ENCODE measurements at places on chromosomes 5 and 9. TPM values are rescaled to one million over a fixed set of nuclear protein-coding genes. Genes with fewer than 3 reads are reported as not detected.
A peak's percentile ranks its signal among the peaks of the same experiment; 100 is the strongest.

- peak; percentile 48 for DNase-seq
Observed at GRCh38 chr5:43117092-43117491, 3.6 kb upstream of the ZNF131 start.

The NFIB gene
- total RNA-seq = 40.9 TPM

DNA sequence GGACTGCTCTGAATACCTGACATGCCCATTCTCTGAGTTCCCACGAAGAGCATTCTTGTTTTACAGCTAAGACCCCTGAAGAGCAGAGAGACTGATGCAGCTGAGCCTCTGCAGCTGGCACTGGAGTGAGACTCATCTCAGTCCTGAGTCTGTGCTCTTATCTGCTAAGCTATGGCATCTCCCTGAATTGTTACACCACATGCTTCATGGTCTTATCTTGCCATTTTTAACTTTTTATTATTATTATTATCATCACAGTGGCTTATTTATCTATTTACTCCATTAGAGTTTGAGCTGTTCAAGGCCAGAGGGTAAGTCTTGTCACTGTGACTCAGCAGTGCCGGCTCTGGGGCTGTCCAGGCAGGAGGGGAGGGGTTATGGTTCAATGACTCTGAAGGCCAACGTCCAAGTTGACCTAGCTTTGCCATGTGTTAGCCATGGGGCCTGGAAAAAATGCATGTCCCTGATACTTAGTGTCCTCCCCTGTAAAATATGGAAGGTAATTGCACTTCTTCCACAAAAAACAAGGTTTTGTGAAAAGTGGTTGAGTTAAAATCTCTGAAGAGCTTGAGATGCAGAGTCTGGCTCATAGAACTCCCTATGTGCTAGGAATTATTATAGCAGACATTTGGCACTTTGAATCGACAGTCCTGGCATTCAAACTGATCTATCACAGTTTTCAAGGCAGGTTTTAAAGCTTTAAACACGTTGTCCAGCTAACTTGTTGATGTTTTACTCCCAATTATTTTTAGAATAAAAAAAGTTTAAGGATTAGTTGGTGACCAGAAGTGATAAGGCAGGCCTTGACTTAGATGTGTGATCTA is 94.6 kb downstream of the ALDH1A1 start:
- DNase-seq = no peak

DNA sequence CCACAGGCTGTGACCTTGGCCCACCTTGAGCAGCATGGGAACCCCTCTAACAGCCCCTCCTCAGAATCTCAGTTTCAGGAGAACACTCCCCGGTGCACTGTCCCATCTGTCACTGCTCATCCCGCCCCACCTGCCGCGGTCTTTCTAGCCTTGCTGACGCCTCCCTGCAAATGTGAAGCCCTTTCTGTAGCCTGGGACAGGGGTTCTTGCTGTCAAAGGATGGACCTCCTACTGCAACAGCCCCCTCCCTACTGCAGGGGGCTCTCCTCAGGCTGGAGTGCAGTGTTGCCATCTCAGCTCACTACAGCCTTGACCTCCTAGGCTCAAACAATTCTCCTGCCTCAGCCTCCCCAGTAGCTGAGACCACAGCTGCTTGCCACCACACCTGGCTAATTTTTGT is 20.0 kb downstream of the OR2V1 start:
- DNase-seq = no peak

The TEX10 gene
- total RNA-seq = 18.4 TPM
